ENCODE measurements at places on chromosomes 1 and 21.
A peak's percentile ranks its signal among the peaks of the same experiment; 100 is the strongest.

GRCh38 chr1:204669579-204669978 lies 16.0 kb downstream of the LRRN2 start:
- no peak for DNase-seq

GRCh38 chr1:202235856-202236837 lies 42.5 kb downstream of the LGR6 start:
- DNase-seq, result no peak

DNA sequence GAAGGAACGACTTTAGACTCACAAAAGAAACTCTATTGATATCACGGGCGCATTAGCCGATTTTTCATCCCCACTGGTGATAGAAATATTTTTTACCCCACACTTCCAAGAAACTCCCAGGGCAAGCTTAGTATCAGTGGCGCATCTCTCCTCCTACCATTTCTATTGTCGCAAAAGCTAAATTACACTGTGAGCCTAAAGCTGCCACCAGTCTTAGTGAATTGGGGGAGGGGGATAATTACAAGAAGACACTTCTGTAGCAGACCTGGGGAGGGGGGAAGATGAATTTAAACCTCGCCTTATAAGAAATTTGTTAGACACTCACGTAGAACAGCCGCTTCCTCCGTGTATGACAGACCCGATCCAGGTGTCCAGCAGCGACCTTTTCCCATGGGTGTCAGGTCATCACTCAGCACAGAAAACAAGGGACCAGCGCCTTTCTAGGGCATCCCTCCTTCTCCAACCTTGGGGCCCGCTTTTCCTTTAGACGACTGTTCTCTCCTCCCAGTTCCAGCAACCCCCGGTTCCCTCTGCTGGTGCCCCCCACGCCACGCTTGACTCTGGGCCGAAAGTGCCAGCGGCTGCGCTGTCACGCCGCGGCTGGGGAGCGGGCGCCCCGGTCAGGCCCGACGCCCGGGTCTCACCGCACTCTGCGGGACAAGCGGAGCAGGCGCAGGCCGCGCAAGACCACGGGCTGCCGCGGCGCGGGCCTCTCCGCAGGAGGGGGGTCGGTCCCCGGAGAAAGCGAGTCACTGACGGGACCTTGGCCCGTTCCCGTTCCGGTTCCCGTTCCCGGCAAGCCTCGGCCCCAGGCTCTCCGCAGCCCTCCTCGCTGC lies 821 bp downstream of the PHC2 start:
- DNase-seq, result no peak

DNA sequence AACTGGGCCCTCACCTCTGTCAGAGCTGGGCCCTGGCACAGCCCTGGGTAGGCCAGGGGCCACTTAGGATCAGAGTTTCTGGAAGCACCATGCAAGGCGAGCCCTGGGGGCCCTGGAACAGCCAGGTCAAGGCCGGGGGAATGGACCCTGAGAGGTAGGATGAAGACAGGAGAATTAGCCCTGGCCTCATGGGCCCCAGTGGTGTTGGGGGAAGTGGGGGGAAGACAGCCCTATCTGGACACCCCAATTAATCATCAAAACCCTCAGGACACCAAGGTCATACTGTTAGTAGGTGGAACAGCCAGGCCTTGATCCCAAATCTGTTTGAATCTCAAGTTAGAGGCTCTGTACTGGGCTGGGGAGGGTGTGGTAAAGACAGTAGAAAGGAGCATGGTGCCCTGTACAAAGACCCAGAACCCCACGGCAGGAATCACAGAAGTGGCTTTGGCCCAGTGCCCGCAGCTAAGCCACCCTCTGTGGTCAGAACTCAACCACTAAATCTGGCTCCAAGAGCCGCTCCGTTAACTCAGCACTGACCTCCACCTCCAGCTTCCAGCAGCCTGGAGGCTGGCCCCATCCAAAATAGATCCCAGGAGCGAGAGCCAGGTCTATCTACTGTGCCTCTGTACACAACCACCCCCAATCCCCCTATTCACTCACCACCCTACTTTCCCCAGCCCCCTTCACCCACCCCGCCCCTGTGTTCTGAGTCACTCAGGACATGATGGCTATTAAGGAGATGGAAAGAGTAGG lies 14.0 kb upstream of the TRIM63 start:
- DNase-seq, result no peak

DNA sequence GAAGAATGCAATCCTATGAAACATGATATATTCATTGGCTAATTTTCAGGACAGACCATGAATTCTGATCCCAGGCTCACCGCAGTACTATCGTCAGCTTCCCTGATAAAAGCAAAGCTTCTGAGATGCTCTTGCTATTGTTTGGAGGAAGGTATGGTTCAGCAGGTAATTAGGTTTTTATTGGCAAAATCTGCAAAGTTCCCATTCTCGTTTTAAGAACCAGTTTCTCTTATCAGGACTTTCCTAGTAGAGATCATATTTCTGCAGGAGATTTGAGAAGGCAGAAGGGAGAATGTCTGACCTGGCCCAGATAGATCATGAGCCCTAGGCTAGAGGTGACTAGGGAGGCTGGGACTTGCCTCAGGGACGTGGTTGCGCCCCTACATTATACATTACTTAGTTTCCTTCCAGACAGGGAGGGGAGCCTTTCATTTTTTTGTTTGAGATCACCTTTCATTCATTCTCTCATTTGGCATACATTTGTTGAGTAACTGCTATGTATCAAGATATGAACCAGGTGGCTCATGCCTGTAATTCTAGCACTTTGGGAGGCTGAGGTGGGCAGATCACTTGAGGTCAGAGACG lies 108.8 kb downstream of the NRIP1 start:
- no peak for DNase-seq

DNA sequence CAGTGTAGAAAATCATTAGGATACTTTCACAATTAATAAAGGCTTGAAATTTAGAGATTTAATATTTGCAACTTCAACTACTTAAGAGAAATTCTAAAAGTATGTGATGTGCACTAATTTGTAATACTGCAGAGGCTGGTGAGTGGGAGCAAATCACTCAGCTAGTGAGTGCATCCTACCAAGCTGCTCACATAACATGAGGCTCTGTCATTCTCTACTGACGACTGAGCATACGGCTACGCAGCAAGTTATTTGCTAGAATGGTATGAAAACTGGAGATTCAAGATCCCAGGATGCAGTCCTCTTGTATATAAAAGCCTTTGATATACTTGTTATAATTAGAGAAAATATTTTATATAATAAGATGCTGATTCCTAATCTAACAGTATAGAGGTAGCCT lies 90.1 kb downstream of the ATP1B1 start:
- no peak for DNase-seq

GRCh38 chr21:33261635-33262034 lies 4.5 kb upstream of the IL10RB start:
- DNase-seq, result no peak

DNA sequence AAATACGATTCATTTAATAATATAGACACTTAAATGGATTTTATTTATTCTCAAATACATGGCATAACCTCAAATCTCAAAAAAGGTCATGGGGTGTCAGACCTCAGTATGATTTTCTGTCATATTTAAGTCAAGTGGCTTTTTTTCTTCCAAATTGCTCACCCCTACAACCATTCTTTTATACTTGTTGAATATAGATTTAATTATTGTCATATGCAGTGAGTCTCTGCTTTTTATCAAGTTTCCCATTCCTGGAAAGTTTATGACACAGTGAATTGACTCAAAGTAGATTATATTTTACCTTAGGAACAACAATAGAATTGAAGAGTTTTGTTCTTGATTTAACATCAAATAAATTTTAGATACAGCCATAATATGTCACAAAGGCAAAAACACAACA lies 59.5 kb upstream of the IRF2BP2 start:
- DNase-seq, result no peak

DNA sequence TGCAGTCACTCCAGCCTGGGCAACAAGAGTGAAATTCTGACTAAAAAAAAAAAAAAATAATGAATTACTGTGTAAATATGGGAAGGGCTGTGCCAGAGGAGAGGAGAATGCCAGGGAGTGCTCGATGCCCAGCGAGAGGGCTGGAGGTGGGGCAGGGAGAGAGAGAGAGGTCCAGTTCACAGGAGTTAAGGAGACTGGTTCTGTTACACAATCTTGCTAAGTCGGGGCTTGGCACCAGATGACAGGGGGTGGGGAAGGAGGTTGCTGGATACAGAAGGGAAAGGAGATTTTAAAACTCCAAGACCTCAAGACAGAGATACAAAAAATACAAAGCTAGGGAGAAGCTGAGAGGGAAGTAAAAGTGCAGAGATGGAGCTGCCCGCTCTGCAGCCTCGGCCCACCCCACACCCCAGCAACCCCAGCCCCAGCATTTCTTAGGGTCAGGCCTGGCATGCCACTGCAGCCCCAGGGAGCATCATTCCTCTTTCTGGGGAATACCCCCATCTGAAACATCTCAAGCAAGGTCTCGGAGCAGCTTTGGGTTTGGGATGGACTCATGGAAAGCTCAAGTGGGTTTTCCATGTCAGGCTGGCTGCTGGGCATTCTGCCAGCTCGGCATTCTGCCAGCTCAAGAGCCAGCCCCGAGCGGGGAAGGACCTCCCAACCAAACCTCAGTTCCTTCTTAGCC lies 991 bp downstream of the SELENBP1 start:
- no peak for DNase-seq

DNA sequence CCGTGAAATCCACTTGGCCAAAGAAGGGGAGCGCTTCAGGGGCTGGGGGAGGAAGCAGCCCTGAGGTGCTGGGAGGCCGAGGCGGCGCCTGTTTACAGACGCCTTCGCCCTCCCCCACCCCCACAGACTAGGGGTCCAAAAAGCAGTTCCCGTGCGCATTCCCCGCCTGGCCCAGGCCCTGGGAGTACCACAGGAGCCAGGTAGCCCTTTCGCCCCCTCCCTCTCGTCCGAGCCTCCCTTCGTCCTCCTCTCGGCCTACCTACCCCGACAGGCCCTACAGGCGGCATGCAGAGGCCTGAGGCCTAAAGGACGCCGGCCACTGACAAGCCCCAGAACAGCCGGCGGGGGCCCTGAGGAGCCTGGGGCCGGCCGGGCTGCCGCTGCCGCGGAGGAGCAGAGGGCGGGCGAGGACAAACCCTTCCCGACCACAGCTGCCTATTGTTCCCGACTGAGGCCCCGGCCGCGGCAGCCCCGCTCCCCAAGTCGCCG lies 522 bp downstream of the RC3H1 start:
- no peak for DNase-seq

- no peak for DNase-seq
Observed at GRCh38 chr1:200665861-200666260, 3.8 kb downstream of the DDX59 start.

GRCh38 chr21:37849506-37850102 lies 66.7 kb downstream of the KCNJ6 start:
- no peak for DNase-seq

GRCh38 chr1:161981126-161981525 lies 42.5 kb downstream of the OLFML2B start:
- no peak for DNase-seq

DNA sequence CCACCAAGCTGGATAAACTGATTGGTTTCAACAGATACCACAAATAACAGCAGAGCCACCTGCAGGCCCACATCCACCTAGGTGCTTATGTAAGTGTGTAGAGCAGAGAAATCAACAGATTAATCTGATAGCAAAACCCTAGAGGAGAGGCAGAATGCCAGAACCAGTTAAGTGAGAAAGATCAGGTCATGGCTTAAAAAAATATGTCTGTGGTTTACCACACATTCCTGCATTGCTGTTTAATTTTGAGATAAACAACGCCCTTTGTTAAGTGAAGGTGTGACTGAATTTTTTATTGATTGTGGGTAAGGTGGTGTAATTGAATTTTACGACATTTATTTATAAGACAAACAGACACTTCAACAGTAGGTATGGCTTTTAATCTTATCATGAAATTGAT lies 21.2 kb downstream of the CRNN start:
- no peak for DNase-seq

DNA sequence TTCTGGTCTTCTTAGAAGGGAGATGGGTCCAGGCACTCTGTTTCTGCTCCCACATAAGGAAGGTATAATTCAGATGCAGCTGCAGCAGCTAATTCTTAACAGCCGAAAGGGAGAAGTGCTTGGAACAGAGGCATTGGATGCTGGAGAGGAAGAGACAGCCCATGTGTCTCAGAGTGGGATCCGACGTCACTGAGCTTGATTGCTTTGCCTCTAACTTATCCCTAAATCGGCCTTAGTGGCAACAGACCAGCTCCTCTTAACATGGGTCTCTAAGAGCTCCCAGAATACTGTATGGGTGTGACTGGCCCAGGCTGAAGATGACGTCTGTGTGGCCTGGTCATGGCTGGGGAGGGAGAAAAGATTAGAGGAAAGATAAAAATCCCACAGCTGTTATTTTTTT lies 40.7 kb upstream of the KCND3 start:
- no peak for DNase-seq

DNA sequence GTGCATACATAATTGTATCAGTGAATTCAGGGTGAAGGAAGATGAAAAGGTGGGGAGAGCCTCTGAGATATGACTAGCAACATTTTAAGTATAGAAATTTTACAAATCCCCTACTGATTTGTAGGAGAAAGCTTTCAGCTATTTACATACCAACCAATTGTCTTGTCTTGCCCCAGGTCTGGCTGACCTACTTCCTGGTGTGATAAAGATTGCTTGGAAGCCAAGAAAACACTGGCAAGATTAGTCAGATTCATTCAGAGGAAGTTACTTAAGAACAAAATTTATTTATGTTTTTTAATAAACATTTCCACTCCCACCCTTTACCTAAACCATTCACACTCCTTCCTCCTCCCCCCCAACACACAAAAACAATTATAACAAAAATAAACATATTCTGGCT lies 17.5 kb downstream of the PTGS2 start:
- no peak for DNase-seq

DNA sequence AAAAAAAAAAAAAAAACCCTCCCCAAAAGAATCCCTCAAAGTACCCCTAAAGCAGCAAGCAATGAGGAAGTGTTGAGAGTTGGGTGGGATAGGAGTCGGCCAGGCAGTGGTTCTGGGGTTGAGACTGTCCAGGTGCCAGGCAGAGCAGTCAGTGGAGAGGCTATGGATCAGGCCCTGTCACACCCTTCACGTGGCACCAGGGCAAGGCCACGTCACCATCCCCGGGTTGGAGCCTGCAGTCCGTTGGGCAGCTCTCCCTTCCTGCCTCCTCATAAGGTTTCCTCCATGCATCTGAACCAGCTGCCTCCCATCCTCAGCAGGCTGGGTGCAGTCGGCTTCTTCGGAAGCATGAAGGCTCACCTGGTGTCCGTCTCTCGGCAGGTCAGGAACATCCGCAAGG lies 36.5 kb upstream of the SELENON start:
- DNase-seq, result no peak

GRCh38 chr1:227244339-227245118 lies 73.8 kb downstream of the CDC42BPA start:
- no peak for DNase-seq

GRCh38 chr1:19346026-19346425 lies 33.9 kb downstream of the SLC66A1 start:
- no peak for DNase-seq

DNA sequence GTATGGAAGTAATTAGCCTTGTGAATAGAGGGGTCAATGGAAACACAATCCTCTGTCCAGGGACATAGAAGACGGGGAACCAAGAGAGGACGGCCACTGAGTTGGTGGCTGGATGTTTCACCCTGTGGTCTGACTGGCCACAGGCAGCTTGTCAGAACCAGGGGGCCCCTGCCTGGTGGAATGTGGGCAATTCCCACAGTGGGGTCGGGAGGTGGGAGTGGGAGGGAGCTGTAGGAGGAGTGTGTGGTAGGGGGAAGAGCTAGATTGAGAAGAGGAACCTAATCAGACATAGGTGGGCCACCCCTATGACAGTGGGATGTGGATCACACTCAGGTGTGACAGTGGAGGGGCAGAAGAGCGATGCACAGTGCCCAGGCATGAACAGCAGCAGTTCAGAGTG lies 31.3 kb downstream of the TRIM62 start:
- no peak for DNase-seq

GRCh38 chr1:112346801-112347350 lies 49.1 kb upstream of the CTTNBP2NL start:
- DNase-seq, result peak; percentile 40

- no peak for DNase-seq
Observed at GRCh38 chr21:14737922-14738321, 191.8 kb upstream of the SAMSN1 start.
